ENCODE measurements at places on chromosomes 16 and 17.
A peak's percentile ranks its signal among the peaks of the same experiment; 100 is the strongest.

DNA sequence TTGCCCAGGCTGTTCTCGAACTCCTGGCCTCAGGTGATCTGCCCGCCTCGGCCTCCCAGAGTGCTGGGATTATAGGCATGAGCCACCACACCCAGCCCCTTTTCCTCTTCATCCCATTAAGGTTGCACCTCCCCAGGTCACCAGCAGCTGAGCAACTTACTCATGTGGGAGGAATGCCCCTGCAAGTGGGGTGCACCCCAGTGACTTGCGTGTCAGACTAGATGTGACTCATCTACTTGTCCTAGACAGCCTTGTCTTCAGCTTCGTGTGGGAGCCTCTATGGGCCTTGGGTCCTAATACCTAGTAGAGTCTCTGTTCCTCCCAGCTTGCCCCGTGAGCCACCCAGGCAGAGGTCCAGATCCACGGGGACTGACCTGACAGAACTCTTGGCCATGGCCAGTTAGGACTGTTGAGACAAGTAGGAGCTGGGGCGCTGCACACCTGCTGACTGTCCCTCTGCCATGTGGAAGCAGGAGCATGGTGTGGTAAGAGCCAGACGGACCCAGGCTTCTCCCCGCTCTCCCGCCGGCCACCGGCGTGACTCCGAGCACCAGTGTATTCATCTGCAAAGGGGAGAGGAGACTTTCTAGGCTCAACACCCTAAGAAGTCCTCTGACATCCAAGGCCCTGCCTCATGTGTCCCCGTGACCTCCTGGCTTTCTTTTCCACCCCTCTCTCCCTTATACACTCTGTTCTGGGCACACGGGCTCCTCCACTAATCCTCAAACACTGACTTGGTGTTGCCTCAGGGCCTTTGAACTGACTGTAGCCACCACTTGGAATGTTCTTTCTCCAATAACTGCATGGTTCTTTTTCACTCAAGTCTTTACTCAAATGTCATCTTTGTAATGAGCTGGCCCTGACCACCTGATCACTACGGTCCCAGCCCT, 11.6 kb upstream of the CBX4 start:
- no peak for DNase-seq

DNA sequence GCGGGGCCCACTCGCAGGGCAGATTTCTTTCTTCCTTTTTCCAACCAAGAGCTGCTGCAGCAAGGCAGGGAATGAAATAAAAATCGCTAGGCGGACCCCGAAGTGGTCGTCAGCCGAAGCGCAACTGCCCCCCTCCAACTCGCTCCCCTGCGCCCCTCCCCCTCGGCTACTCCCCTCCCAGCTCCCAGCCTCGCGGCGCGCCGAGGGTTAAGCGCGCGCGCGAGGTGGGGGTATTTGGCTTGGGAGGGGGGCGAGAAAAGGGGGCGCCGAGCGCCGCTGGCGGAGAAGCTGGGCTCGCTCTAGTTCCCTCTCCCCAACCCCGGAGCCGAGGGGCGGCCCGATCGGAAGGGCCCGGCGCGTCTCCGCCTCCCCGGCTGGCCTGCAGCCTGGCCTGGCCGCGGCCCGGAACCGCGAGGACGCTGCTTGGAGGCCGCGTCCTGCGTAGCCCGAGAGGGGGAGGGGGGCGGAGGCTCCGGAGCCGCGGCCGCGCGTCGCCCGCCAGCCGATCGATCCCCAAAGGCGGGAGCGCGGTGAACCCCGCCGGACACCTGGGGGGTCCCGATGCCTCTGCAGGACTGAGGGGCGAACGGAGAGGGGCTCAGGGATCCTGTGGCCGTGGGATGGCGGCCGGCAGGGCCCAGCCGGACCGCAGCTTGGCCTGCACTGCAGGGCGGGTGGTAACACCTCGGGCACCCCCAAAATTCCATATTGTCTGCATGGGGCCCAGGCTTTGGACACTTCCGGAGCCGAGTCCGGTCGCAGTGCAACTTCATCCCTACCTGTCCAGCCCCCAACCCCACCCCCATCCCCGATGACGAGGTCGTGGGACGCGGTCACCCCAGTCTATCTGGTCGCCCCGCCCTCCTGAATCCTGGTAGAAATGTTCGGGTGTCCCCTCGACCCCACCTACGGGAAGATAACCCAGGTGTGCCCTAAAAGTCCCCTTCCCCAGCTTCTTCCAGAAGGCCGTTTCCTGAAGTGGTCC, 4.9 kb upstream of the CBX4 start:
- peak; percentile 85 for DNase-seq

DNA sequence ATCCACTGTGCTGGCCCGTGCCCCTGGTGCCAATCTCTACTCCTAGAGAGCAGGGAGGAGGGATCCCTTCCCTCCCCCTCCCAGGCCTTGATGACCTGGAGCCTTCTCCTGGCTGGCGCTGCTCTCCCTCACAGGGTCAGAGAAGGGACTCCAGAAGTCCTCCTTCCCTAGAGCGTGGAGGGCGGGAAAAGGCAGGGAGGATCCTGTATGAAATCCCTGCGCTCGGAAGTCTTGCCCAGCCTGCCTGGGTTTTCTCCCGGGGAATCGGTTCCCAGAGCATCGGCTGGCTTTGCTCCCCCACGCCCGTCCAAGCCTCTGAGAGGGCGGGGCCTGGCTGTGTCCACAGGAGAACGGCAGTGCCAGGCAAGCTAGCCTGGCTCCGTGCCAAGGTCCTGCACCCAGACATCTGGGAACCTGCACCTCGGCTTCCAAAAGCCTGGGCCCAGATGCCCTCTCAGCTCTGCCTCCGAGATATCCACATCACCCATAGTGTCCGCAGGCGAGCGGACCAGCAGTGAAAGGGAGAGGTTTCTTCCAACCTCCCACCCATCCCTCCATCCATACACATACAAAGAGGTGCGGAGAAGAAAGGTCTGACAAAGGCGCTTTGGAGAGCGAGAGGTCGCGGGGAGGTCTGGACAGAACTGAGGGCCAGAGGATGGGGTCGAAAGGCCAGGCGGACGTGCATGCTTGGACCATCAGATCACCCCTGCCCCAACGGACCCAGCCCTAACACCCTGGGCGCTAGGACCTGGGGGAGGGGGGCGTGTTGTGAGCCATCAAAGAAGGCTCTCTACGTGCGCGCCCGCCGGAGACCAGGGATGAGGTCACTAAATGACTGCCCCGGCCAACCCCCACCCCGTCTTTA, 1.1 kb downstream of the MPP2 start:
- peak; percentile 89 for DNase-seq

GRCh38 chr17:68513932-68514331, 1.7 kb downstream of the PRKAR1A start:
- DNase-seq, result no peak

GRCh38 chr17:36609498-36609862, 8.1 kb downstream of the MRM1 start:
- DNase-seq, result no peak

DNA sequence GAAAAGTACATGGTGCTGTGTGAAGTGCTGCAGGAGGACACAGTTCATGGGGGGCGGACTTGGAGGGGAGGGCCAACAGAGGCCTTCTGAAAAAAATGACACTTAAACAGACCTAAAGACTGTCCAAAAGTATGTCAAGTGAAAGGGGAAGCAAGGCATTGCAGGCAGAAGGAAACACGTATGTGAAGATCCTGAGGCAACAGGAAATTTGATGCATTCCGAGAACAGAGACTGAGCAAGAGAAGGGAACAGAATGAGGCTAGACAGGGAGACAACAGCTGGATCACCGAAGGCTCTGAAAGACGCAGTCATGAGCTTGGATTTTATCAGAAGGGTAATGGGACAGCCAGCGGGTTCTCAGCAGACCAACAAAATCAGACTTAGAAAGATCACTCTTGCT, 1.1 kb downstream of the IFT20 start:
- DNase-seq, result no peak

- DNase-seq, result peak; percentile 25
Observed at GRCh38 chr16:21150375-21151001, at the start of gene DNAH3. Gene DNAH3 (minus strand): TSS chr16:21150846. CDS start chr16:21150319, 527 bp downstream.
